ENCODE measurements at places on chromosomes 13 and 19.

- no peak for DNase-seq
Measured at GRCh38 chr13:26445092-26445491, 112.4 kb upstream of the WASF3 start.

GRCh38 chr19:10701955-10702525, 801 bp downstream of the QTRT1 start:
- peak; percentile 17 for DNase-seq

- peak; percentile 58 for DNase-seq
Measured at GRCh38 chr19:2962018-2962670, 15.2 kb upstream of the TLE6 start.

GRCh38 chr19:19077103-19077502, 13.3 kb downstream of the SLC25A42 start:
- DNase-seq: no peak

DNA sequence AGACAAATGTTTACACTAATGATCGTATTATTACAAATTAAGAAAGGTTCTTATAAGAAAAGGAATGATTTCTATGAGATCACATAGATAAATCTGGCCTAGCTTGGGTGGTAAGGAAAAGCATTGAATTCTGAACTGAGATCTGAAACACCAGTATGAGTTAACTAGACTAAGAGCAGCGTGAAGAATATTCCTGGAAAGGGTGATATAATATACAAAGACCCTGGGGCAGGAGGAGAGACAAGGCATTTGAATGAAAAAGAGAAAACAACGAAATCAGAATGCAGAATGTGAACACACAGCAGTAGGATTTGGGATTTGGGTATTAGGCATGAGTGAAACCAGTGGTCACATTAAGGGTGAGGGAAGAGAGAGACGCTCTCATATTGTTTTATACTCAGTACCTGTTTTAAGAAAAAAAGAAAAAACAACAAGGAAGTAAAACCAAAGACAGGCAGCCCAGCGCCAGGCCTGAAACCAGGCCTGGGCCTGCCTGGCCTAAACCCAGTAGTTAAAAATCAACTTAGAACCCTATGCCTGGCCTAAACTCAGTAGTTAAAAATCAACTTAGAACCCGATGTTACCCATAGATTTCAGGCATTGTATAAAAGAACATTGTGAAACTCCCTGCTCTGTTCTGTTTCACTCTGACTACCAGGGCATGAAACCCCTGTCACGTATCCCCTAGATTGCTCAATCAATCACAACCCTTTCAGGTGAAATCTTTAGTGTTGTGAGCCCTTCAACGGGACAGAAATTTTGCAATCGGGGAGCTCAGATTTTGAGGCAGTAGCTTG, 287.1 kb downstream of the ITGBL1 start:
- no peak for DNase-seq

DNA sequence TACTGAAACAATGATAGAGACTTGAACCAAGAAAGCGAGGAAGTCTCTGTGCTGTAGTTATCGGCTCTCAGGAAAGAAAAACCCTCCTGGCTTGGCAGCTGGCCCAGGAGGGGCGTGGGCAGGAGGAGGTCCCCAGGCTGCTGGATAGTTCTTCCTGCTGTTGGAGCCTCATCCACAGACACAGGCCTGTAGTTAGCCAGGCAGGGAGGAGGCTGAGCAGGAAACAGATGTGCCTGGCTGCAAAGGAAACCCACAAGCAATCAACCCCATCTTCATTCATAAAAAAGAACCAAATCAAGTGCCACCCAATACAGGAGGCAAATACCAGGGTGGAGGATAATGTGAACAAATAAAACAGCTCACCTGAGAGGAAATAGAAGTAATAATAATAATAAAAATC, 86.2 kb downstream of the IRS2 start:
- no peak for DNase-seq

- no peak for DNase-seq
Measured at GRCh38 chr13:75486146-75487062, 4.4 kb upstream of the TBC1D4 start.

DNA sequence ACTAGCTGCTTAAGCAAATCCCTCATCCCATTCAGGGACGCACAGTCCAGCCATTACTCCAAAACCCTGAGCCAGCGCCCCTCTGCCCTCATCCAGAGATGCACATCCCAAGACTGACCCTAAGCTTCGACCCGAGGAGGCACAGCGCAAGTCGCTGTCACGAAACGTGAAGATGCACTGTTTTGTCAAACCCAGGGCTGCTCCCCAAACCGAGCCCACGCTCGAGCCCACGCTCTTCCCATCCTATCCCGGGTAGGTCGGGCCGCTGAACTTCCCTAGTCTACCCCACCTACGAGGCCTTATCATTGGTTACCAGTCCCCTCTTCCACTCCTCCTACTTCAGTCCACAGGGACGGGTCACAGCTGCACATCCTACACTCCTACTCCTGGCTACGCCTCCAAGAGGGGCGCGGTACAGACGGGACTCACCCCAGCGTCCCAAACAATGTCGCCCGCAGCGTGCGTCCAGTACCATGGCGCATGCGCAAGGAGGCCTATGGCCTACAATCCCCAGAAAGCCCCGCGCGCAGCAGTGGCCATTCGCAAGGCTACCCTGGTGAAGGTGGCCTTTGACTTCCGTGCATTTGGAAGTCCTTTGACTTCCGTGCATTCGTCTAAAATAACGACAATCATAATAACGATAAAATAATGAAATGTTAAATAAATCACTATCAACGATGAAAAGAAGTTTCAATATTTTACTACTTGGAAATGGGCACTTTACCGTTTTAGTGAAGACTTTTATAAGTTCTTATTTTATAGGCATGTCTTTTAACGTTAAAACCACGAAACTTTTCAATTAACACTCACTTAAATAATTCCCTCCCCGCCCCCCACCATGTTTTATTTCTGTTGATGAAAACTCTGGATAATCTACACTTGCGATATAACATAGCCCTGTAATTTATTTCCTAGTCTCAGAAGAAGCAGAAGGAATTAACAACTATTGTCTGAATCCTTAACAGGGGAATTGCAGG, at the start of gene ZNF285:
Gene ZNF285, minus strand, starts transcription at position 470 of the 977 bp plus-strand sequence. CDS start 4,395 bp downstream, outside the sequence.
- DNase-seq: peak; percentile 90

- peak; percentile 27 for DNase-seq
Measured at GRCh38 chr19:13849991-13850909, 26.7 kb upstream of the NANOS3 start.

GRCh38 chr13:114021464-114022308, 47.8 kb upstream of the C13orf46 start:
- DNase-seq: no peak

GRCh38 chr19:35143818-35144217, 763 bp downstream of the FXYD7 start:
- no peak for DNase-seq

DNA sequence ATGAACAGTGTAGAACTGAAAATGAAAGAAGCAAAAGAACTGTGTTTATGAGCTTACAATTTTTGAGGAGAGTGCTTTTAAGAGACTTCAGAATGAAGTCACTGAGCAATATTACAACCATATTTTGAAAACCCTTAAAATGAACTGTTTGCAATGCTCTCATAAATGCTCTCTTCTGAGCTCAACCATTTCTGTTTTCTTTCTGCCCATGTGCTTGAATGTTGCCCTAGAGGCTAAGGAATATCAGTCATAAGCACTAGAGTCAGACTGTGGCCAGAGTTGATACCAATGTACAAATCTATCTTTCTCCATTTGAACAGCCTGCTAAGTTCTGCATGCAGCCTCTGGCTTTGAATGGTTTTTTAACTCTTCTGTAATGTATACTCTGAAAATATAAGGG, 1092.8 kb downstream of the PCDH9 start:
- peak; percentile 19 for DNase-seq

DNA sequence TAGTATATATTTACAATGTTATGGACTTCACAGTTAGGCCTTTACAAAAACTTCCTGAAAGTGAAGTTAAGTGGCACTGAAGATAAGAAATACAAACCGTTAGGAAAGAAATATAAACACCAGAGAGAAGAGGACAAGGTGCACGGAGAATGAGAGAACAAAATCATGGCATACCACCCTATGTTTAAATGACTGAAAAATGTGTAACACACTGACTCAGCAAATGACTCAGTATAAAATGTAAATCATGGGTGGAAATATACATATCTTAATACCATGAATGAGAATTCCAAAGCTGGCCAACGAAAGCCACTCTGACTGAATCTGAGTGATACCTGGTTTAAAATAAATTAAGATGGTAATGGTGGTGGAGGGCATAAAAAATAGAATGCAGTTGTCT, 260.8 kb downstream of the DNAJC15 start:
- no peak for DNase-seq

- DNase-seq: no peak
Measured at GRCh38 chr19:47316513-47316912, 6.9 kb downstream of the C5AR1 start.

GRCh38 chr13:108104736-108105135, 110.6 kb downstream of the LIG4 start:
- DNase-seq: no peak

GRCh38 chr19:18476507-18477041, 38.6 kb upstream of the ISYNA1 start:
- no peak for DNase-seq

- no peak for DNase-seq
Measured at GRCh38 chr19:49579947-49580263, 451 bp downstream of the NOSIP start.

GRCh38 chr13:40042991-40043390, 387.5 kb downstream of the COG6 start:
- no peak for DNase-seq

DNA sequence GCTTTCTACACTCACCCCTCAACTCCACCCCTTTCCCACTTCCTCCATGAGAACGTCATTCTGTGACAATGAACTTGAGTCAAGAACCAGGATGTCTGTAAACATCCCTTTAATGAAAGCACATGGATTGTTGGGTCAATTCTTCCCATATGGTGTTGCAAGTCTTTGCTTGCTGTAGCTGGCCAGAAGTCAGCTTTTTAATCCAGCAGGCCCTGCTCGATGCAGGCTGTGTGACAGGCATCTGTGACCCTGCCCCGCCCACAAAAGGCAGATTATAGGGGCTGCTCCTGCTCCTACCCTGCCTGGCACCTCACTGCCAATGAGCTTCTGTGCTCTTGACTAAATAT, 78.0 kb downstream of the STARD13 start:
- no peak for DNase-seq

DNA sequence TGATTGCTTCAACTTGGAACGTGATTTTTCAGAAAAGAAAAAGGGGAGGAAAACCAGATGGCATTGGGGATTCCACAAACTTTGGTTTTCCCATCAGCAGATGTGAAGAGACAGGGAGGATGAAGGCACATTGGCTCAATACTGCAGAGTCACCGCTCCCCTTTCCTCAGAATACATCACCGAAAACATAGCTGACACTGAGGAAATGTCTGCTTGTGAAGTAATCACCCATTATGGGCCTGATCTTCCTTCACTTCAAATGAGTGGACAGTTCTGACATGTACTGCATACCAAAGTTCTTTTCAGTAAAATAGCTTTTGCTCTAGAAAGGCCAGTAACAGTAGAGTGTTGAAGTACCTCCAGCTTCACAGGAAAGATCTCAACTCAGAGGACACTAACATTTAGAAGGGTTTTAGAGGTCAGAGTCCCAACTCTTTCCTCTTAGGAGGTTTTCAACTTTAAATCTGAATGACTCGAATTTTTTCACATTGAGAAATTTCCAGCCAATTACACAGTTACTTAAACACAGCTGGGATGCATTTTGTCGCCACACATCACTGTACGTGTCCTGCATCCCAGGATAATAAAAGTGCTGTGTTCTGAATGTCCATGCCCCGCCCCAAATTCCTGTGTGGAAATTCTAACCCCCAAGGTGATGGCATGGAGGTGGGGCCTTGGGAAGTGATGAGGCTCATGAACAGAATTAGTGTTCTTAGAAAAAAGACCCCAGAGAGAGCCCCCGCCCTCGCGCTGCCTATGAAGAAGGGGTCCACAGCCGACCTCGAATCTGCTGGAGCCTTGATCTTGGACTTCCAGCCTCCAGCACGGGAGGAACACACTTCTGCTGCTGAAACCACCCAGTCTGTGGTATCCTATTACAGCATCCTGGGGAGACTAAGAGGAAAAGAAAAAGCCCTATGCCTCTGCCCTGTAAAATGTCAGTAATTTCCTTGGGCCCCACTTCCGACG, 77.7 kb downstream of the COL4A1 start:
- no peak for DNase-seq

- no peak for DNase-seq
Measured at GRCh38 chr13:112067116-112067741, at the start of gene SOX1. Gene SOX1, plus strand, starts transcription at chr13:112067149. Its CDS starts 510 bp downstream, at chr13:112067659.

DNA sequence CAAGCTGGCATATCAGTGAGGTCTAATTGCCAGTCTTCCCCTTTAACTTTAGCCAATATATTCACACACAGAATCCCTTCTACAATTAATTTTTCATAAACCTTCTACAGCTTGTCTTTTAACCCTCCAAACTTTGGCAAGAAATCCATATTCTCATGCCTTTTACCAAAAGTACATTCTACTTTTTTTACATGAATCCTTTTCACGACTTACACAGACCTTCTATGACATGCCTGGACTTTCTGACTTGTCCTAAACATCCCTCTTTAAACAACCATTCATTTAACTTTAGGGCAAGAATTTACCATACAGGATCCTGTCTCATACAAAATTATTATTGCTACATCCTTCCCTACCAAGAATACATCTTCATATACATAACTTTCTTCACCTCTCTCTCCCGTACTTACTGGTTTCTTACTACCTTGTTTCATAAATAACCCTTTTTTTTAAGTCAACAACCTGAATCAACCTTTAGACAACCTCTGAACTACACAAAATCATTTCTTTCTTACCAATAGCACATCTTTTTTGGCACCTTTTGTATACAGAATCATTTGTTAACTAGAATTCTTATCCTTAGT, 23.5 kb downstream of the ZNF544 start:
- DNase-seq: no peak

DNA sequence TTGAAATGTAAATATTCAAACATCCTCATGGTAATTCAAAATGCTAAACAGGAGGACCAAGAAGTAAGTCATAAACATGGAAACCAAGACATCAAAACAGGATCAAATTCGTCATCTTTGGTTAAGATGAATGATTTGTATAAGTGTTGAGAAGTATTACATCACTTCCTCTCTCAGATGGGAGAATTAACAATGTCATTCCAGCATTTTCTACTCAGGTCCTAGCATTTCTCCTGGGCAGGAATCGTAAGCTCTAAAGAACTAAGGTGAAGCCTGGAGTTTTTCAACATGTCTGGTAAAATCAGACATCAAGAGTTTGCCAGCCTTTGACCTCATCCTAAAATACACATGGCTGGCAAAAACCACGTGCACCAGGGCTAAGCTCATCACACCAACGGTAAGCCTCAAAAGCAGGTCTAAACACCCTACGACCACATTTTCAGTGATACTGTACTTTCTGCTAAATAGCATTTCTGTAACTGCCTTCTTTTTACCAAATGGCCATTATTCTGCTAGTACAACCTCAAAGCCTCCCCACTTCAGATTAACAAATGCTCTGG, 24.8 kb downstream of the RANBP3 start:
- DNase-seq: no peak

GRCh38 chr19:49786376-49786820, 19.6 kb downstream of the AP2A1 start:
- no peak for DNase-seq

- no peak for DNase-seq
Measured at GRCh38 chr19:47623151-47623920, 14.4 kb downstream of the BICRA start.

GRCh38 chr19:42397263-42398166, 7.4 kb upstream of the CNFN start:
- DNase-seq: no peak
